ENCODE measurements at places on chromosomes 1 and 21. TPM values are rescaled to one million over a fixed set of nuclear protein-coding genes. Genes with fewer than 3 reads are reported as not detected.

Gene PSMG1
- 81.4 TPM for polyA plus RNA-seq

Gene DDI2
- polyA plus RNA-seq, result 5.6 TPM

Gene HSD3B2
- polyA plus RNA-seq, result 2.2 TPM

Gene OR2T6
- not detected for polyA plus RNA-seq

Gene FMN2
- 1.2 TPM for polyA plus RNA-seq

Gene IL20
- not detected for polyA plus RNA-seq

Gene ASCL5
- not detected for polyA plus RNA-seq

Gene RHBG
- polyA plus RNA-seq, result 11.9 TPM

Gene C1QC
- 13.4 TPM for polyA plus RNA-seq

Gene LRRC7
- 0.94 TPM for polyA plus RNA-seq

Gene KANK4
- 8.3 TPM for polyA plus RNA-seq

Gene OLFML2B
- polyA plus RNA-seq, result 2.9 TPM

Gene RIPPLY3
- polyA plus RNA-seq, result 1.0 TPM
